ENCODE measurements at places on chromosomes 11 and 22.

DNA sequence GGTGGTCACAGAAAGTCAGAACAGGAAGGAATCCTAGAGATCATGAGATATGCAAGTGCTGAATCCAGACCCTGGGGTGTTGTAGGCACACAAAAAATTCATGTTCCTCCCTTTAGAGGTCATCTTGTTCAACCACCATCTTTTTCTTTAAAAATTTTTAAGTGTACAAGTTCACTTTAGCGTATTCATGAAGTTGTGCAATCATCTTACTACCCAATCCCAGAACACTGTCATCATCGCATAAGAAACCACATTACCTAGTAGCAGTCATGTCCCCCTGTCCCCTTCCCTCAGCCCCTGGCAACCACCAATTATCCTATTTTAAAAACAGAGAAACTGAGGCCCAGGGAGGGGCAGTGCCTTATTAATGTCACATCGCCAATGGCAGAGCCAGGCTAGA lies 20.3 kb upstream of the WNT11 start:
- no peak for DNase-seq

- no peak for DNase-seq
Observed at GRCh38 chr11:108545909-108546501, 47.6 kb downstream of the EXPH5 start.

DNA sequence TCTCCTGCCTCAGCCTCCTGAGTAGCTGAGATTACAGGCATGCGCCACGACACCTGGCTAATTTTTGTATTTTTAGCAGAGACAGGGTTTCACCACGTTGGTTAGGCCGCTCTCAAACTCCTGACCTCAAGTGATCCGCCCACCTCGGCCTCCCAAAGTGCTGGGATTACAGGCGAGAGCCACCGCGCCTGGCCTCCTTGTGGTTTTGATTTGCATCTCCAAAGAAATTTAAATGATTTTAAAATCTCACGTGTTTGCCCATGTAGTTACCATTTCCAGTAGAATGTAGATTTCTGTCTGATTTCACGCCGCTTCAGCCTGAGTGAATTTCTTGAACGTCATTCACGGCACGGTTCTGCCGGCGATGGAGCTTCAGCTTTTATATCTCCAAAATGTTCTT lies 55.8 kb downstream of the IGF2 start:
- no peak for DNase-seq

- DNase-seq = no peak
Observed at GRCh38 chr11:21969841-21970240, 223.0 kb upstream of the ANO5 start.

DNA sequence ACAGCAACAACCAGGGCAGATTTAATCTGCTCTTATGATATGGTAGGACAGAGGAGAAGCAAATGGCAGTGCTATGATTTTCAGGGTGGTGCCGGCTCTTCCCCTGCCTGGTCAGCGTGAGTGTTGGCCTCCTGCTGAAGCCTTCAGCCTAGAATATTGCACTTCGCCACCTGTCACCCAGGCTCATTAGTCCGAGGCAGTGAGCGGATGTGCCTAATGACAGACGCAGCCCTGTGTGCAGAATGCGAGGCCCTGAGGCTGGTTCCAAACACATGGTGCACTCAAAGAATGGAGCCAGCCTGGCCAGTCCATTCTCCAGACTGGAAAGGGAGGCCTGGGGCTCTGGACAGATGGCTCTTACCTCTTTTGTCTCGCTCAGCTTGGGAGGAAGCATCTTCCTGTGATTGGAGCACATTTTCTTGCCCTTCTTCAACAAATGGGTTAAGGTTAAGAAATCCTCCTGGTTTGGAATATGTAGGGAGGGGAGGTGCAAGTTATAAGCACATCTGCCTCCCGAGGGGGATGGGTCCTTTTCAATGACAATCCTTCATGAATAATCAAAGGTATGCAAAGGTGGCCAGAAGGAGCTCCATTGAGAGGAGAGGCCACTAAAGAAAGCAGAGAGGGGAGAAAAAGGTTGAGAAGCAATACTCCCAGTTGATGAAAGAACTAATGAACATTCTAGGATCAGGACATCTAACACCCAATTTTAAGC lies 39.7 kb upstream of the GALNT18 start:
- no peak for DNase-seq

- DNase-seq = no peak
Observed at GRCh38 chr11:128524172-128524571, 63.2 kb downstream of the ETS1 start.

GRCh38 chr22:27224485-27225374 lies 567.3 kb downstream of the MIAT start:
- DNase-seq = no peak

DNA sequence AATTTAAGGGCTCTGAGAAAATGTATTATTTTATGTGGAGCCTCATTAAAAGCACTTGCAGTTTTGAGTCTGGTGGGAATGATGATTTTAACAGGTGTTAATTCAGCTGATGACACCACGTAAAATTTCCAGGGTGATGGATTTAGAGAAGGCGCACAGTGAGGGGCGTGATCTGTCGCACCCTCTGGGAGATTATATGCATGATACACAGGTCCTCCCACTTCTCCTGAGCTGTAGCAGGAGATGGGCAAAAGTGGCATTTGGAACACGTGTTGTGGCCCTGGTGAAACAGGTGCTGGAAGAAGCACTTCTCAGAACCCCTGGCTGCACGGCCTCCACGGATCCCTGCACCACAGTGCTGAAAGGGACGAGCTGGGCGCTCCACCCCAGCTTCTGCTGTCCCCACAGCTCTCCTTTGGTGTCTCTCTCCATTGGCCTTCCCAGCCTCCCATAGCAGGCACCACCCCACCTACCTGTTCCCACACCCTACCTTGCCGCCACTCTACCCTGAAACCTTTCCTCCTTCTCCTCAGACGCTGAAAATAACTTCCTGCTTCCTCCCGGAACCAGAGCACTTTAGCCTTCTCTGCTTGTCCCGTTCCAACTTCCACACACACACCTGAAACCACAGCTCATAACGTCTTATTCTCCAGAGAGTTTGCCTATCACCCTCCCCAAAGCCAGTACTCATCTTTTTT lies 6.9 kb upstream of the SORL1 start:
- no peak for DNase-seq

DNA sequence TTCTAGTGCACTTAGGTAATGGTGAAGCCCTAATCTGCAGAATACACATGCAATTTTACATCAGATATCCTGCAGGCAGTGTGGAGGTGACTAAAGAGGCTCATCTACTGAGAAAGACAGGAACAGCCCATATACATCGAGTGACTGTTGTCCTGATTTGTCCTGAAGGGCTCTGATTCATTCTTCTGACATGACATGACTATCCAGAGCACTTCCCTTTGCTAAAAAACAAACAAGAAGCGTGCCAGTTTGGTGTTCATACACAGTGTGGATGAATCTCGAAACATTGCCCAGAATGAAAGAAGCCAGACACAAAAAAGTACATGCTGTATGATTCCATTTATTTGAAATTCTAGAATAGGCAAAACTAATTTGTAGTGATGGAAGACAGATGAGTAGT lies 48.0 kb upstream of the AMPD3 start:
- no peak for DNase-seq

GRCh38 chr22:22161924-22162851 lies 82.4 kb upstream of the VPREB1 start:
- no peak for DNase-seq

- DNase-seq = no peak
Observed at GRCh38 chr11:11420191-11420898, 67.3 kb upstream of the CSNK2A3 start.

GRCh38 chr11:4134806-4135205 lies 40.2 kb downstream of the RRM1 start:
- DNase-seq = no peak

DNA sequence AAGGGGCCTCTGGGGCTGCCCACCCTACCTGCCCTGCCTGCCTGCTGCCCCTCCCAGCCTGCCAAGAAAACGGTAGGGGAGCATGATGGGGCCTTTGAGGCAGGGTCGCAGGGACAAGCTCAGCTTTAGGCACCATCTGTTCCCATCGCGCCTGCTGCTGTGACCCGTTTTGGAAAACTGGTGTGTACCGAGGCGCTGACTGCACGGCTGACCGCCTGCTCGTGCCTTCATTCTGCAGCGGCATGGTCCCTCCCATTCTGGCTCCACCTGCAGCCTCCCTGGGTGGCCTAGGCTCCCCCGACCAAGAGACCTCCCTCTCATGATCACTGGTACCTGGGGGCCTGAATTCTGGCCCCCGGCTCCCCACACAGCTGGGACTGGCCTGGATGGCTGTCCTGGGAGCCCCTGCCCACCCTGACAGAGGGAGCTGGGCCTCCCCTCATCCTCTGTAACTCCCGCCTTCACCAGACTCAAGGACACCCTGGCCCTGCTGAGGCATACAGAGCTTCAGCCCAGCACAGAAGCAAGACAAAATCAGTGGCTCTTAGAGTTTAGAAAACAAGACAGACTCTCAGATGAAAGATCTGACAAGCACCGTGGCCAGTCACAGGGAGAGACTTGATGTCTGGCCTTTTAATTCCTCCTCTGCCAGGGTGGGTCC lies 6.5 kb upstream of the MYRF start:
- no peak for DNase-seq

- DNase-seq = no peak
Observed at GRCh38 chr11:117809236-117810055, 12.4 kb upstream of the DSCAML1 start.

DNA sequence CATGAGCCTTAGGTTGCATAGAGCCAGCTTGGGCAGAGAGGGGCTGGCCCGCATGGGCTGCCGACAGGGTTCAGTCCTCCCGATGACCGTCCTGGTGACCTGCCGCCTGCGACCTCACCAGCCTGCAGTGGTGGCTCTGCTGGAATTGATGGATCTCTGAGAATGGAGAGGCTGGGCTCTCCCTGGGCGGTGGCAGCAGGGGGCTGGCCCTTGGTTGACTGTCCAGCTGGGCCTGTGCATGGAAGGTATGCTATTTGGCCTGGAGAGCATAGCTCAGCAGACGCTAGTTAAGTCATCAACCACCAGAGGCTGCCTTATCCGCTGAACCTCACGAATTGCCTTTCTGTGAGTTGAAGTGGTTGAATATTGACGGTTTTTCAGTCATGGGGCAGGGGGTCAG lies 19.7 kb downstream of the GRAMD4 start:
- DNase-seq = no peak

DNA sequence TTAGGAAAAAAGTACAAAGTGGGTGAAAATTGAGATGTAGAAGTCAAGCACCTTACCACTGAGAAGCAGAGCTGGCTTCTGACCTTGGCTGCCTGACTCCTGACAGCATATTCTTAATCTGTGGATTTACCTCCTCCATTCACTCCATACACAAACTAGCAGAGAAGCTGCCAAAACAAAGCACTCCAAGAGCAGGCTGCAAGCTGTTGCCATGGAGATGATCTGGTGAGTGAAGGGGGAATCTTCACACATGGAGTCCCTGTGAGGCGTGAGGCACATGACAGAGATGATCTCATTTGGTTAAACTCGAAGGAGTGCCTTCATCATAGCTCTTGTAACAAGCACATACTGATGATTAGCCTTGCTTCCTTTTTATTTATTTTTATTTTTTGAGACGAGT lies 16.1 kb downstream of the COMMD9 start:
- no peak for DNase-seq

DNA sequence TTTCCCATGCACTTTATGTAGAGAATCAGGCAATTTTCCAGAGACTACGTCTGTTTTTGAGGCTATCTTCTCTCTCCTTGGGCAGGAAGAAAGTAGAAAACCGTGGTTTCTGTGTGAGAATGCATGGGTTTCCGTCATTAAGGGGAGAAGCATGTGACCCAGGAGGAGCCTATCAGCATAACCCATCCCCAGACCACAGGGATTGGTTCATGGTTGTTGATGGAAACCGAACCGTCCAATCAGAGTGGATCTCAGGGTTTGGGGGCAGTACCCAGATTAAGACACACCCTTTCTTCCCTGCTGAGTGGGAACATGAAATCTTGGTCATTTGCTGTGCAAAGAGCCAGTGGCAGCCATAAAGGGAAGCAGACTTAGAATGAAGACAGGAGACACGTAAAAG lies 517.8 kb downstream of the MN1 start:
- DNase-seq = no peak

DNA sequence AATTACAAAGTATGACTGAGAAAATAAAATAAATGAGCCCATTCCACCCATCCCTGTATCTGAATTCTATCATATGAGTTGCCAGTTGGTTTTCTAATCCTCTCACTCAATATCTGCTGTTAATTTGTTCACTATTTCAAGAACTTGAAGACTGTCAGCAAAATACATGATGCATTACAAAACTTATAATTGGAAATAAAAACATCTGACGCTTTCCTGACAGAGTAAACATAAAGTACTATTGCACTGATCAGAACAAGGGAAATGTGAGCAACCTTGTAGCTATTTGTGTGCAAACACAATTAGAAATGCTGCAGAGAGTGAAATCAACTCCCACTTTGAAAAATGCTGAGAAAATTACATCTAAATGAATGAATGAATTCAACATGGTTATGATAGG lies 97.1 kb downstream of the MPPED2 start:
- no peak for DNase-seq

DNA sequence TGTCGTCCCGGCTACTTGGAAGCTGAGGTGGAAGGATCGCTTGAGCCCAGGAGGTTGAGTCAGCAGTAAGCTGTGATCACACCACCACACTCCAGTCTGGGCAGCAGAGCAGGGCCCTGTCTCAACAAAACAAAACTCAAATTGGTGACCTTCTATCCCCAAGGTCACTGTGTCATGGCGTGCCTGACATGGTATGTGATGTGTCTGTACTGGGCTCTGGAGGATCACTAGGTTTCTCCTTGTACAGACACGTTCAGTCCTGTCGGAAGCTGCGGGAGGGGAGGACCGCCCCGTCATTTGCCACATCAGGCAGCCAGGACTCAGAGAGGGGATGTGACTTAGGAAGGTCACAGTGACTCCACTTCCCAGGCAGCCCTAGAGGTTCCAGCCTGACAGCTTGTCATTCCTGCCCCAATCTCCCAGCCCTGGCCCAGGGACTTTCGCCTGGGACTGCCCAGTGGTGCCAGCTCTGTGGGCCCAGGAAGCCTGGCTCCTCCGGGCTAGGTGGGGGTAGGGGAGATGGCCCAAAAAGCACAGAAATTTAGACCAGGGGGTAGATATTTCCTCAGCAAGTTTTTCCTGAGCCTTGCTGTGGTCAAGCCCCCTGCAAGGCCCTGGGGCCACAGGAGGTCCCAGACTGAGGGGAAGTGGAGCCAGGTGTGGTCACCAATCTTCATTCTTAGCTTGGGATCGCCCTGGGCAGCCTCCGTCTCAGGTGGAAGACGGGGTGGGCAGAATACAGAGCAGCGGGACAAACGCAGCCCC lies 53.2 kb downstream of the TRIOBP start:
- DNase-seq = no peak

DNA sequence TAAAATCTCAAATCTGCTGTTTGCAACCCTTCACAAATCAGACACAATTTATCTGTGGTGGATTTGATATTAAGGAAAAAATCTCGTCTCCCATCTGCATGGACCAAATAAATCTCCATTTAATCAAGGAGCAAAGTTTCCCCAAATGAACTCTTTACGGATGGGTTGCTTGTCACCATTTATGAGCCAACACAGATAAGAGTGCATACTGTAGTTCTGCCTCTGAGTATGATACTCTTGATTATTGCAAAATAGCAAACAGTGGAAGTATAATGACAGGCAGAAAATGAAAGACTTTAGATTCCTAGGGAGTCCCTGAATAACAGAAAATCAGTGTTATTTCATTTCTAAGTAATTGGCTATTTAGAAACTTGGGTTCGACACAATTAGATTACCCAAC lies 1395.9 kb downstream of the FAM181B start:
- no peak for DNase-seq

Measured in activated CD4-positive, alpha-beta T cell treated with anti-CD3 and anti-CD28 coated beads, Interleukin-2, amount 50 U/mL, for 24 hours (primary cell).